Stimulated activated CD4-positive, alpha-beta T cell treated with anti-CD3 and anti-CD28 coated beads, Interleukin-4, amount 100 ng/mL, for 48 hours (primary cell): ENCODE measurements at places on chromosomes 2 and 18.

DNA sequence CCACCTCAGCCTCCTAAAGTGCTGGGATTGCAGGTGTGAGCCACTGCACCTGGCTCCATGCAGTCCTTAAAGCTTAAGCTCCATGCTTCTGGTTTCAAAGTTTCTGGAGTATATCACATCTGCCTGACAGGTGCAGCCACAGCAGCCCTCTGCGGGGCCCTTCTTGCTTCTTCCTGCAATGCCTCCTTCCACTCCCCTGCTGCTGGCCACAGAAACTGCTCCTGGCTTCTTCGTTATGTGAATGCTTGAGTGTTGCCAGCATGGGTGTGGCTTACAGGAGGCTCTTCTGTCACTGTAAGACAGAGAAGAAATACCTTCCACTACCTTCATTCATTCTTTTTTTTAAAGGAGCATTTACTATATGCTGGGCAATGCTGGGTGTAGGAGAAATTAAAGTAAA is 10.1 kb upstream of the CCBE1 start:
- DNase-seq: no peak

- no peak for DNase-seq
These were observed 12.1 kb downstream of the ALPP start for GRCh38 chr2:232390661-232391060.

GRCh38 chr18:9124824-9125223 is 11.8 kb upstream of the ANKRD12 start:
- no peak for DNase-seq

DNA sequence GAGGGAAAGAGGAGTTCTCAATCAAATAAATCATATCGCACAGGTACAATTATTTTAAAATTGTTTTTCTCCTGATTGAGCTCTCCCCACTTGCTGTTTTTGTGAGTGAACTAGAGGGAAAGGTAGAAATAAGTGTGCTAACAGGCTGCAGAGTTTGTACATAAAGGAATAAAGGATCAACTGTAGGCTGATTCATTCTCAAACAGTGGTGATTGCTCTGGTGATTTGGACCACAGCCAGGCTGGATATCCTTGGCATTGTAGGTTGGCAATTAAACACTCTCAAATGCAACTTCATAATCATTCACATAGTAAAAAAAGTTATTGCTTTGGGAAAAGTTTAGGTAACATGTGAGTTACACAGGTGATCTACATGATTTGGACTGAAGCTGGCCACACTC is 29.8 kb downstream of the LRP1B start:
- DNase-seq: no peak

- DNase-seq: no peak
These were observed 23.0 kb upstream of the SPAG16 start for GRCh38 chr2:213261237-213261636.

DNA sequence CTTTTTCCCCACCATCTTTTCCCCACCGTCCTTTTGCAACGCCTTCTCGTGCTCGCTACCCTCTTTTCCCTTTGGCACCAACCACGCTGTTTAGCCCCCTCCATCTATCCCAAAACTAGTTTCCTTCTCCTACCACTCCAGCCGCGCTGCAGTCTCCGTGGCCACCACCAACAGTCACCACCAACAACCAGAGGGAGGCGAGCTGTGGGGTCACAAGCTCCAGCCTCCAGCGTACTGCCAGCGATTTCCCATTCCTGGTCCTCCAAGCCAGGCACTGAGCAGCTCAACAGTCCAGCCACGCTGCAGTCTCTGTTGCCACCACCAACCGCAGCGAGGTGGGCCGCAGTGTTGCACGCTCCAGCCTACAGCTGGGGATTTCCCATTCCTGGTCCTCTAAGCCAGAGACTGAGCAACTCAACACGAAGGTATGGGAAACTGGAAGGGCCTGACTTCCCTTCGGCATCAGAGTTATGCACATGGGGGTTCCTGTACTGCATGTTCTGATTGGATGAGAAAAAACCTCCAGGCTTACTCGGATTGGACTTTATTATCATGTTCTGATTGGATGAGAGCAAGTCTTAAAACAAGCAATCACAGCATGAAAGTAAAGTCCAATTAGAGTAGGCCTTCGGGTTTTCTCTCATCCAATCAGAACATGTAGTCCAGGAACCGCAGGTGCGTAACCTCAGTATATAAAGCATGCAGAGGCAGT is 42.3 kb upstream of the IMP4 start:
- no peak for DNase-seq

DNA sequence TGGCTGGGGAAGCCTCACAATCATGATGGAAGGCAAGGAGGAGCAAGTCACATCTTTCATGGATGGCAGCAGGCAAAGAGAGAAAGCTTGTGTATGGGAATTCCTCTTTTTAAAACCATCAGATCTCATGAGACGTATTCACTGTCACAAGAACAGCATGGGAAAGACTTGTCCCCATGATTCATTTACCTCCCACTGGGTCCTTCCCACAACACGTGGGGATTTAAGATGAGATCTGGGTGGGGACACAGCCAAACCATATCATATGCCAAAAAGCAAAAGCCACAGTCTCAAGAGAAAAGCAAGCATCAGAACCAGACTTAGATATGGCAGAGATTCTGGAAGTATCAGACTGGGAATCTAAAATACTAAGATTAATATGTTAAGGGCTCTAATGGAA is 30.0 kb upstream of the SCRN3 start:
- no peak for DNase-seq

- DNase-seq: no peak
These were observed 555.6 kb downstream of the EPHA4 start for GRCh38 chr2:221016551-221016950.

DNA sequence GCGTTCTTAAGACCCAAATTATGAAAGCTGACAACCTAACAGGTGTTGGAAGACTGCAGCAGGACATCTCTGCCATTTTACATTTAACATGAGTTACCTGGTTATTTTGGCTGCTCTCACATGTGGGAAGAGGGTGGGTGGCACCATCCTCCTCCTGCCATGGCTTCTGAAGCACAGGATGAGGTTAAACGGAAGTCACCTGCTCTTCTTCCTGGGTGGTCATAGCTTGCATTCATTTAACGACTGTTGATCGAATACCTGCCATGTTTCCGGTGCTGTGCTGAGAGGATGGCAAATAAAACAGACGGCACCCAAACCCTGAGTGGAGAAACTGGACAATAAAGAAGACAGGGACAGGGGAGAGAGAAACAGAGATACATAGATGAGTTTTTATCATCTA is 118.0 kb downstream of the RHBDD1 start:
- DNase-seq: no peak

DNA sequence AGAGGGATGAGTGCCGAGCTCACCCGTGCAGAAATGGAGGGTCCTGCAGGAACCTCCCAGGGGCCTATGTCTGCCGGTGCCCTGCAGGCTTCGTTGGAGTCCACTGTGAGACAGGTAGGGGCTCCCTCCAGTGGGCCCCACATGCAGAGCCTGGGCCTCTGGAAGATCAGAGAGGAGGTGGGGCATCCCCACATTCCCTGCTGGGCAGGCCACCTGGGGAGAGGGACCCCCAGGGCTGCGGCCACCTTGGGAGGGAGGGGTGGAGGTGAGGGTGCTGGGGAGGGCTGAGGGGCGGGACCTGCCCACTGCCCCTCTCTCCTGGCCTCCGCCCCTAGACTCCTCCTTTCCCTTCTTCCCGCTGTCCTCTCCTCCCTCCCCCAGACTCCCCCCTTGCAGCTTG is 38.5 kb downstream of the MTERF4 start:
- DNase-seq: no peak

DNA sequence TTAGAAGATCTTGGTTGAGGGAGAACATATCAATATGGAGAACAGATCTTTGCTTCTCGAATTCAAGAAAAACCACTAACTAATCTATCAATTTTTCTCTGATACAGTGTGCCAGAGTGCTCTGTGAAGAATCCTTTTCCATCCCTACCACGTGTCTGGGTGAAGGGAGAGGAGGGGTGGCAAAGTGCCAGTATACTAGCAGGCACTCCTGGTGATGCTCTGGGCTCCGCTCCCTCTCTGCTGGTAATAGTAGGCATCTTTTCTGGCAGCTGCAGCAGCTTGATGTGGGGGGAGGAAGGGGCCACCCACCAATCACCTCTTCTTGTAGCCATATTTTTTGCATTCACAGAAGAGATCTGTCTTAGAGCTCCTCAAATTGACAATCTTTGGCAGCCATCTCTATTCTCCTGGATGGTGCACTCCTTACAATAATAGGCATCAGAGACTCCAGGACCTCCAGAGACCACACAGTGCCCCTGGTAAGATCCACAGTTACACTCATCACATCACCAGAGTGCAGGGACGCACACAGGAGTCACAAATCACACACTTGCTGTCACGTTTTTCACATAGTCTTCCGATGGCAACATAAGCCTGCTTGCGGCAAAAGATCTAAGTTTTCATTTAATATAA is 15.7 kb downstream of the STK39 start:
- DNase-seq: no peak

GRCh38 chr2:216215658-216216390 is 106.7 kb downstream of the XRCC5 start:
- no peak for DNase-seq

- no peak for DNase-seq
These were observed 21.0 kb upstream of the PDE1A start for GRCh38 chr2:182447863-182448262.

DNA sequence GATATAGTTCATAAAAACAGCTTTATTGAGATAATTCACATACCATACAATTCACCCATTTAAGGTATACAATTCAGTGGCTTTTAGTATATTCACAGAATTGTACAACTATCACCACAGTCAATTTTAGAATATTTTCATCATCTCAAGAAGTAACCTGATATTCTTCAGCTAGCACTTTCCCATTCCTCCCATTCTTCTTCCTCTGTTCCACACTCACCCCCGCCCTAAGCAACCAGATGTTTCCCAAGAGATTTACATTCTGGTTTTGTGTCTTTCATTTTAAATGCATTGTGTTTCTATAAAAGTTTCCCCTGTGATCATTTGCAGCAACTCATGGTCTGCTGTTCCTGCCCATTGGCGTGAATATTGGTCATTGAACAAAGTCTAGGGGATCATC is 5.4 kb downstream of the GPN1 start:
- no peak for DNase-seq

DNA sequence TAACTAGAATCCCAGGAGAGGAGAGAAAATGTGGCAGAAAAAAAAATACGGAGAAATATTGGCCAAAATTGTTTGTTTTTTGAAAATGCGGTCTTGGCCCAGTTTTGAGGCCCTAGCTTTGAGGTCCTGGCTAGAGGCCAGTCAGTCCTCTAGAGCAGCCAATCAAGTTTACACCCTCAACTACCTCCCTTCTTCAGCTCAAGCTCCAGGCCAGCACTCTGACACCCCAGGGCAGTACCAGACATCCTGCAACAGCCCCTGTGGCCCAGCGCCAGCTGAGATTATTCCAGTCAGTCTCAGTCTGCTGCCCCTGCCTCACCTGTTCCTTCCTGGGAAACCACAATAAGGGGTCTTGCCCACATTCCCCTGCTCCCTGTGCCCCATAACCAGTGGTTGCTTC is 107.7 kb downstream of the UGGT1 start:
- no peak for DNase-seq
